ENCODE measurements at places on chromosomes 12 and 14.

DNA sequence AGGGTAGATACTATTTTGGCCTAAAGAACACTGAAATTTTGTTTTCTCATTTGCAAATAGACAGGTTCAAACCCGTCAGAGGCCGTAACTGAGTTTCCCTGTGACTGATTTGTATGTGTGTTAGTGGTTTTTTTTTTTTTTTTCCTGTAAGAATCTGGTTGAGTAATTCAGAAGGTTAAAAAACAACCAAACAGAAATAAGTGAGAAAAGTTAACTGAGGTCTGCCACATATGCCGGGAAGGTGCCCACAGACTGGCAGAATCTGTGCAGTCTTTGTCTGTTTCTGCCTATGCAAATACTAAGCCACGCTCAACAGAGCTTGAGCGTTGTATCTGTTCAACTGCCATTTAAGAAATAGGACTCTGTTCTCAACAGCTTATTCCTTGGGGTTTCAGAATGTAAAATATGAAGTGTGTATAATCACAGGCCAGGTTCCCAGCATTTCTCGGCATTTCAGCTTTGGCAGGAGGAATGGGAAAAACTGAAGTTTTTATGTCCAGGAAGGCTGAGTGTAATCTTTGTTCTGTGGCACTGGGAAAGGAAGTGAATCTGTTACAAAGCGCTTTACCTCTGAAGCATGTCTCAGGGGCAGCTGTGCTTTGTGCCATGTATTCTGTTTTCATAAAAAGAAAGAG, 181.9 kb downstream of the PRKCH start:
- DNase-seq = no peak

- DNase-seq = no peak
These were observed 101.2 kb upstream of the EGLN3 start for GRCh38 chr14:34051966-34052657.

DNA sequence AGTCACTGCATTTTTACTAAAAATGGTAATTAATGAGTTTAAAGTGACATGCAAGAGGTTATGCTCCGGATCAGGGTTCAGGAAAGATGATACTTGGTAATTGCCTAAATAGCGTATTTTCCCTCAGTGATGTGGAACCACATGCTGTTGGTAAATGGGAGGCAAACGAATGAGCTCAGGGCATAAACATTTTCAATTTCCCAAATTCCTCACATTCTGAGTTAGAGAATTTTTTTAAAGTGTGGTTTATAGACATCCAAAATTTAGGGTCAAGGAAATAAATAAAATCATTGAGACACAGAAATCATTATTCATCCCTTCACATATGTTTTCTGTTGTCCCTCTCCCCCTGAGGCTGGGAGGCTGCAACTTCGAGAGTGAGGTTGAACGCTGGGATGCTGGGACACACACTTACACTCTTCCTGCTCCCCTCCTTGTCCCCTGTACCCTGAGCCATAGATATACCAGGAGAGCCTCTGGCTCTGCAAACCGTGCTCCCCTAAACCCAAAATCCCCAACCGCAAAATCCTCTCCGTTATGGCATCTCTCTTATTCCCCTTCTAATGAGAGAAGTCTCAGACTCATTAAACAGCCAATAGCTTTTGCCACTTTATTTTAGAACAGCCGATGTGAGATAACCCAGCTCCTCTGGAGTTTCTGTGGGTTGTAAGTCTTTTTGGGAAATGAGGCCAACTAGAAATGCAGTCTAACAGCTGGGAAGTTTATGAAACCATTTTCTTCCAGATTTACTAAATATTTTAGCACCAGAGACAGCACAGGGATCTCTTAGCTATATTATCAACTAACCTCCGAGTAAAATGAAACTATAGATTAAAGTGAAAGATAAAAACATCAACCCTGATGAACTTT, 21.4 kb upstream of the ADGRD1 start:
- DNase-seq = no peak

- DNase-seq = peak; percentile 60
These were observed 10.1 kb upstream of the RTRAF start for GRCh38 chr14:51979088-51979709.

- no peak for DNase-seq
These were observed 13.5 kb downstream of the EXD2 start for GRCh38 chr14:69204753-69205152.

GRCh38 chr14:75884198-75884611, 97.6 kb downstream of the TGFB3 start:
- no peak for DNase-seq

GRCh38 chr12:38745601-38746000, 159.8 kb downstream of the CPNE8 start:
- no peak for DNase-seq

GRCh38 chr14:58947156-58947555, 241.3 kb upstream of the DAAM1 start:
- DNase-seq = no peak

- no peak for DNase-seq
These were observed 59.0 kb downstream of the DENND5B start for GRCh38 chr12:31531893-31532292.

GRCh38 chr12:50685641-50686040, 78.3 kb upstream of the ATF1 start:
- DNase-seq = no peak

DNA sequence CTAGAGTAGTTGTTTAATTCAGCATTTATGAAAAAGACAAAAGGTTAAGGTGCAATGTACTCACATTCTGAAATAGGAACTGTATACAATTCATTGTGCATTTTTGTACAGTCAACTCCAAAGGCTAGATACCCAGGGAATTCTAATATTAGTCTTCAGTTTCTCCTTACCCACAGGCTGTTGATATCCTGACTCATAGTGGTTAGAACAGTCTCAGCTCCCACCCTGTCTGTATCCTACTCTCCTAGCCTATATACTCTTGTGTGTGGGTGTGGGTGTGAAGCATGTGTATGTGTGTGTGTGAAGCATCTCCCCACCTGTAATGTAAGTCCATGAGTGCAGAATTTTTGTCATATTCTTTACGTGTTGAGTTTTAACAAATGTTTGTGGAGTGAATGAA, 229.5 kb downstream of the NAV3 start:
- no peak for DNase-seq

- no peak for DNase-seq
These were observed 38.1 kb upstream of the GARIN2 start for GRCh38 chr14:67151082-67151666.

GRCh38 chr12:94126067-94126466, 22.3 kb upstream of the PLXNC1 start:
- no peak for DNase-seq

GRCh38 chr12:124809878-124810277, 53.8 kb downstream of the SCARB1 start:
- no peak for DNase-seq

- DNase-seq = no peak
These were observed 83.7 kb upstream of the IGF1 start for GRCh38 chr12:102564026-102564425.

DNA sequence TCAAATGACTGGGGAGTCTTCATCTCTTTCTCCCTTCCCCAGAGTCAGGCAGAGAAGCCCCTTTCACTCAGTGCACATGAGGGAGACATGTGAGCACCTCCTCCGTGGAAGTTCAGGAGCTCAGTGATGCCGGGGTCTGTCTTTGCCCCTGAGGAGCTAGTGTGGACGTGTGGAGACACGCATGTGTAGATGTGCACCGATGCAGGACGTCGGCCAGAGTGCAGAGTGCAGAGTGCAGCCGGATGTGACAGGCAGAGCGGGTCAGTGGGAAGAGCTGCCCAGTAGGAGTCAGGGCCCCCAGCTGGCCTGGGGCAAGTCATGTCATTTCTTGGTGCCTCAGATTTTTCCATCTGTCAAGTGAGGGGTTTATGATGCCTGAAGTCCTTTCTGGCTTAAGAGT, 20.7 kb downstream of the TSPAN9 start:
- DNase-seq = no peak

GRCh38 chr12:117114784-117115183, 15.6 kb upstream of the TESC start:
- DNase-seq = no peak

DNA sequence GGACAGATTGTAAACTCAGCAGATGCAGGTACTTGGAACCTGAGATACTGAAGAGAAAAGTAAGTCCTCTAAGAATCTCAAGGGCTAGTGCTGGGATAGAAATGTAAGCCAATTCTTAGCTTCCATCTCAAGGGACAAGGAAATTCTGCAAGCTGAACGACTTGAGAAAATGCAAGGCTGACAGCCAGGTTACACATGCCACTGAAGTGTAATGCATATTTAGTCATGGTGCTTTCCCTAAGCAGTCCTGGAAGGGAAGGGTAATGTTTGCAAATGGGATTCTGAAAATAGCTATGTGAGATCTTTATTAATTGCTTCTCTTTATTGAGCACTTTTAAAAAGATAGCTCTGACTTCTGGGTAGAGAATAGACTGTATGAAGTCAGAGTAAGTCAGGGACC, 402.7 kb upstream of the SEL1L start:
- DNase-seq = no peak

DNA sequence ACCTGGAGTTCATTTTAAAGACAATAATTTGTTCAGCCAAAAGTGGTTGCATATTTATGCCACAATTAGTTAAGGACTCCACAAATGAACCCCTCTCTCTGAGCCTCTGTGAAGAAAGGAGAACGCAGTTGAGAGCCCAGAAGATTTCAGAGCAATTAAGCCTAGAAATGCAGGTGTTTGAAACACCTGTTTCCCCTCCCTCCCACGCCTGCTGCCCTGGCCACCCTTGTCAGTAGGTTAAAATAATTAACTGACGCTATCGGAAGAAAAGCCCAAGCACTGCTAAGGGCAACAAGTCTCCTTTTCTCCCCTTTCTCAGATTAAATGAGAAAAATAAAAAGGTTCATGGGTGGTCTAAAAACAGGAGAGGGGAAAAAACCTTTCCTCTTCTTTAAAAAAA, 99.2 kb downstream of the PPM1A start:
- DNase-seq = no peak

- no peak for DNase-seq
These were observed 546.2 kb upstream of the FOXG1 start for GRCh38 chr14:28220391-28220790.
